ENCODE measurements at places on chromosomes 1 and 21. TPM values are rescaled to one million over a fixed set of nuclear protein-coding genes. Genes with fewer than 3 reads are reported as not detected.

- no peaks in the 10 kb centered on the region for H3K36me3 ChIP-seq
- no peaks in the 10 kb centered on the region for H3K4me1 ChIP-seq
- no peaks in the 10 kb centered on the region for H3K27me3 ChIP-seq
- no peak for DNase-seq
- H3K4me3 ChIP-seq, result no peak overlapping the region
Measured at GRCh38 chr1:19811206-19811851, 3.8 kb downstream of the RNF186 start.

- no peaks in the 10 kb centered on the region for H3K4me1 ChIP-seq
- DNase-seq, result no peak
- no peak overlapping the region for H3K27ac ChIP-seq
- H3K36me3 ChIP-seq, result no peaks in the 10 kb centered on the region
Measured at GRCh38 chr1:78682496-78682895, 32.9 kb downstream of the IFI44 start.

Gene B3GALT2
- not detected for total RNA-seq

Gene DCLRE1B
- 6.6 TPM for total RNA-seq

Gene KPRP
- total RNA-seq, result 20.9 TPM

Gene DIO1
- not detected for total RNA-seq

Gene ADAMTS4
- 4.3 TPM for total RNA-seq

DNA sequence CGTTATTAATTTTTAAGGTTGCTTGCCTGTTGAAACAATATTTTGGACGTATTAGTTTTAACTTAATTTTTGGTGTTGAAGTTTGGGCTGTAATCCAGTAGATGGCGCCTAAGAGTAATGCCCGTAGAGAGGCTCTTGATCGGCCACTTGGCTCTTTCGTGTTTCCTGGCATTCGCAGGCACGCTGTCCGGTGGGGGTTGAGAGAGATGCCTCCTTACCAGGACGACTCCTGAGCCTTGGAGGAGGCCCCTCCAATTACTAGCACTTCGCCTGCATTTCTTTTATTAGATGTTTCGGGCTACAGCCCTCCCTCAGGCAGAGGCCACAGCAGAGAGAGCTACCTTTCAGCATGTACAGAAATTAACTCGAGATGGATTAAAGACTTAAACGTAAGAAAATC is 12.0 kb downstream of the OR2M4 start:
- H3K27me3 ChIP-seq, result no peaks in the 10 kb centered on the region
- no peaks in the 10 kb centered on the region for H3K36me3 ChIP-seq
- no peak overlapping the region for H3K27ac ChIP-seq

Gene ROR1
- total RNA-seq, result 21.7 TPM

Gene SPRR2A
- not detected for total RNA-seq

Gene CYP2J2
- total RNA-seq, result 16.9 TPM

DNA sequence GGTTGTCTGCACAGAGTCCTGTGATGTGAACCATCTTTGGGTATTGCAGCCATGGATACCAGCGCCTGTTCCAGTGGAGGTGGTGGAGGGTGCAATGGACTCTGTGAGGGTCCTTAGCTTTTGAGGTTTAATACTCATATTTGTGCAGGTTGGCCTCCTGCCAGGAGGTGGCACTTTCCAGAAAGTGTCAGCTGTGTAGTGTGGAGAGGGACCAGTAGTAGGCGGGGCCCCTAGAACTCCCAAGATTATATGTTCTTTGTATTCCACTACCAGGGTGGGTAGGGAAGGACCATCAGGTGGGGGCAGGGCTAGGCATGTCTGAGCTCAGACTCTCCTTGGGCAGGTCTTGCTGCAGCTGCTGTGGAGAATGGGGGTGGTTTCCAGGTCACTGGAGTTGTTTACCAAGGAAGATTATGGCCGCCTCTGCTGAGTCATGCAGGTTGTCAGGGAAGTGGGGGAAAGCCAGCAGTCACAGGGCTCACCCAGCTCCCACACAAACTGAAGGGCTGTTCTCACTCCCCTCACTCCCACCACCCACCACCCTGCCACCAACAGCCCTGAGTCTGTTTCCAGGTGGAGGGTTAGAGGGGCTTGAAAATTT is 31.2 kb upstream of the ZNF678 start:
- H3K27ac ChIP-seq, result no peak overlapping the region
- H3K27me3 ChIP-seq, result no peaks in the 10 kb centered on the region
- no peaks in the 10 kb centered on the region for H3K4me1 ChIP-seq

Gene REN
- total RNA-seq, result not detected

DNA sequence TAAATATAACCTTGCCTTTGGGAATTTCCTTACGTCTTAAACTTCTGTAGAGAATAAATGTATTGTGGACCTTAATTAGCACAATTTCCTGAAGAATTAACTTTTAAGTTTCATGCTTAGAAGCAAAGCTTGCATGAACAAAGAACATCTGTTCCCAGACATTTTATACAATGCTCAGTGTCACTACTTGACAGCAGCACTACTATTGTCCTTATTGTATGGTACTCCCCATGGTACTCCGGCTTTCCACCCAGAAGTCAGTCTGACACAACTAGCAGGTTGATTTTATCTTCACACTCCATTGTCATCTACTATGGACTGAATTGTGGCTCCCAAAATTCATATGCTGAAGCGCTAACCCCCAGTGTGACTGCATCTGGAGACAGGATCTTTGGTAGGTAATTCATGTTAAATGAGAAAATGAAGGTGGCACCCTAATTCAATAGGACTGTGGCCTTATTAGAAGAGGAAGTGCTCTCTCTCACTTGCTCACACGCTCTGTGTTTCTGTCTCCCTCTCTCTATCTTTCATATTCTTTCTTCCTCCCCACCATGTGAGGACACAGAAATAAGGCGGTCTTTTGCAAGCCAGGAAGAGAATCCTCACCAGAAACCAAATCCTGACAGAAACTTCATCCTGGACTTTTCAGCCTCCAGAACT is 10.7 kb upstream of the OR2B11 start:
- H3K4me1 ChIP-seq, result no peaks in the 10 kb centered on the region
- H3K36me3 ChIP-seq, result no peaks in the 10 kb centered on the region
- H3K27ac ChIP-seq, result no peak overlapping the region
- H3K27me3 ChIP-seq, result no peaks in the 10 kb centered on the region
- no peak for DNase-seq
- no peak overlapping the region for H3K4me3 ChIP-seq

- peak overlapping the region; percentile 77 for H3K4me3 ChIP-seq
- DNase-seq, result no peak
- H3K4me1 ChIP-seq, result peaks cover 46% of the 10 kb centered on the region
- H3K27me3 ChIP-seq, result no peaks in the 10 kb centered on the region
- H3K27ac ChIP-seq, result peak overlapping the region; percentile 91
Measured at GRCh38 chr1:32179193-32179442, 357 bp upstream of the TXLNA start.
